Activated naive CD8-positive, alpha-beta T cell treated with anti-CD3 and anti-CD28 coated beads, Interleukin-2, amount 50 U/mL, for 16 hours (primary cell): ENCODE measurements at places on chromosomes 16 and 17.

- no peak for DNase-seq
Measured at GRCh38 chr17:82113941-82114340, 15.9 kb upstream of the FASN start.

- no peak for DNase-seq
Measured at GRCh38 chr17:29059281-29059680, 16.3 kb downstream of the PIPOX start.

DNA sequence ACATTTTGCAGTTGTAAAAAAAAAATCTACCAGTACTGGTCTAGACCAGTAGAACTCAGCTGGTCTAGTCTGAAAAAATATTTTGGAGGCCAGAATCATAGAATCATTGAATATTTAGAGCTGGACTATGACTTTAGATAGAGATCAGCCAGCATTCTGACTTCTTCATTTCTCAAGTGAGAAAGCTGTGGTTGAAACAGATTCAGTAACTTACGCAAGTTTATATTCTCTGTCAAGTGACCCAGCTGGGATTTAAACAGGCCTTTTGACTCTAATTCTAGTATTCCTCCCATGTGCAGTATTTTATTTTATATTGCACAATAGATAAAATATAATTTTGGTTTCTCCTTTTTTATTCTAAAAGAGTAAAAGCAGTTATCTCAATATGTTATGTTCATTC lies 4.9 kb downstream of the TNRC6A start:
- no peak for DNase-seq

DNA sequence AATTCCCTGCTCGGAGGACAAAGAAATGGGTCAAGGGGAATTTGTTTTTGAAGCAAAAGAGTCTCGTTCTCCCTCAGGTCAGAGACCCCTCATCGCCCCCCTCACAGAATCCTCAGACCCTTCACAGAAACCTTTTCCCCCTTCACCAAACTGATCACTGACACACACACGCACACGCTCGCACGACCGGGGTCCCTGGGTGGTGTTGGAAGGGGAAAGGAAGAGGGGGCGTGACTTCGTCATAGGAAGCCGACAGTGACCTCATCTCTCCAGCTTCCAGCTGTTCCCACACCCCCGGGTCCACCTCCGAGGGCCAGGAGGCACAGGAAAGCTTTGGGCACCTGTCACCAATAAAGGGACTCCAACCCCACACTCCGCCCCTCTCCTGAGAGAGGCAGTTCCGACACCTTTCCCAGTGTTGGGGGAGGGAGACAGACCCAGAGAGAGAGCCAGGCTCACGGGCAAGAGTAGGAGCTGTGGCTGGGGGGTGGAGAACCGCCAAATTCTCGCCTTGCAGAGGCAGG lies 1.2 kb downstream of the ASGR1 start:
- no peak for DNase-seq

GRCh38 chr16:61366006-61366405 lies 670.2 kb downstream of the CDH8 start:
- DNase-seq = no peak

DNA sequence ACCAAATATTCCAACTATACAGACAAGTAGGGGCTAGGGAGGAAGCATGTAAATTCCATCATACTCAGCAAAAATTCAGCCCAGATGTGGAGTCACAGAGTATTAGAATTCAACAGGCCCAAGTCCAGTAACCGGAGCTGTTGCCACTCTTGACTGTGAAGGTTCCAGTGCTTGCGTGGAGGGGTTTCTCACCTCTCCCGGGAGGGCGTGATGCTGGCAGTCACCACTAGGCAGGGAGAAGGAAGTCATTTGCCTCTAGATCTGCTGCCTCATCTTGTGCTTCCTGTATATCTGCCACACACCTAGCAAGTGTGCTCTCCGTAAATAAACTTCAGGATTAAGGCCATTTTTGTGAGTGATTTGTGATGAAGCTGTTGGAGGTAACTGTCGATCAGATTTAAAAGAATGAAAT lies 1.0 kb upstream of the CKLF start:
- peak; percentile 14 for DNase-seq

GRCh38 chr16:65772134-65772732 lies 594.3 kb upstream of the CDH5 start:
- DNase-seq = no peak

DNA sequence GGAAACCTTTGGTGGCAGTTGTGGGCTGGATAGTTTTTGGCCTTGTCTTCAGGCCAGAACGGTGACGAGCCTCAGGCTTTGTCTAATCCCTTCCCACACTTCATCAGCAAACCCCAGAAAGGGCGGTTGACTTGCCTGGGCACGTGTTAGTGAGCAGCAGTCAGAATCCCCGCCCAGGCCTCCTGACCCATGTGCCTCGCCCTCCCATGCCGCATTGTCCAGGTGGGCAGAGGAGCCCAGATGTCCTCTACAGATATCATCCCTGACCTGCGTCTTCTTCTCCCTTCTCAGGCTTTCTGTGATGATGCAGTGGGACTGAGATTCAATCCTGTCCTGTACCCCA lies 82.5 kb downstream of the OR1D5 start:
- DNase-seq = no peak

GRCh38 chr17:33227911-33228310 lies 65.2 kb downstream of the ASIC2 start:
- no peak for DNase-seq

GRCh38 chr17:37094391-37094790 lies 145.6 kb downstream of the AATF start:
- no peak for DNase-seq

- no peak for DNase-seq
Measured at GRCh38 chr16:24497440-24497839, 41.9 kb upstream of the RBBP6 start.

- DNase-seq = no peak
Measured at GRCh38 chr16:48556243-48556912, 53.6 kb downstream of the N4BP1 start.

- DNase-seq = no peak
Measured at GRCh38 chr17:34269969-34270368, at the start of gene CCL7. Gene CCL7 (plus strand): TSS chr17:34270221. CDS start chr17:34270291, 70 bp downstream.

DNA sequence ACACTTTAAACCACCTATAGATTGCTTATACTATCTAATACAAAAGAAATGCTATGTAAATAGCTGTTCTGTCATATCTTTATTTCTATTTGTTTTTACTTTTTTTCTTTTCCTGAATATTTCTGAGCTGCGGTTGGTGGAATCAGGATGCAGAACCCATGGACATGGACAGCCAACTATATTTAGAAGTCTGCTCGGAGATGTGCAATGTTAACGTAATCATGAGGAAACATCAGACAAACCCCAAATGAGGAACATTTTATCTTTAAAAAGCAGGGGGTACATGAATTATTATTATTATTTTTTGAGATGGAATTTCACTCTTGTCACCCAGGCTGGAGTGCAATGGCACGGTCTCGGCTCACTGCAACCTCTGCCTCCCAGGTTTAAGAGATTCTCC lies 31.4 kb upstream of the GHDC start:
- DNase-seq = no peak

DNA sequence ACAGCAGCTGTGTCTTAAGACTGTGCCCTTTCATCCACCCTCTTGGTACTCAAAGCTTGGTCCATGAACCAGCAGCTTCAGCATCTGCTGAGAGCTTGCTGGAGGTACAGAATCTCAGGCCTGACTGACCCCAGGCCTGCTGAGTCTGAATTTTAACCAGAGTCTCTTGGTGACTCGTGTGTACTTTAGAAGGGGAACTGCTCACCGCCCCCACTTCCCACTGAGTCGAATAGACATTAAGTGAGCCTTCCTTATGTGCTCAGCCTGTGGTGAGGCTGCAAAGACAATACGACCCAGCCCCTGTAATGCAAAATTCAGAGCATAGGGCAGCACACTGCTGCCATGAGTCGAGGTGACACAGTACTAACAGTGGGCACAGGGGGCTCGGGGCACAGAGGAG lies 662.8 kb downstream of the WWOX start:
- DNase-seq = no peak

DNA sequence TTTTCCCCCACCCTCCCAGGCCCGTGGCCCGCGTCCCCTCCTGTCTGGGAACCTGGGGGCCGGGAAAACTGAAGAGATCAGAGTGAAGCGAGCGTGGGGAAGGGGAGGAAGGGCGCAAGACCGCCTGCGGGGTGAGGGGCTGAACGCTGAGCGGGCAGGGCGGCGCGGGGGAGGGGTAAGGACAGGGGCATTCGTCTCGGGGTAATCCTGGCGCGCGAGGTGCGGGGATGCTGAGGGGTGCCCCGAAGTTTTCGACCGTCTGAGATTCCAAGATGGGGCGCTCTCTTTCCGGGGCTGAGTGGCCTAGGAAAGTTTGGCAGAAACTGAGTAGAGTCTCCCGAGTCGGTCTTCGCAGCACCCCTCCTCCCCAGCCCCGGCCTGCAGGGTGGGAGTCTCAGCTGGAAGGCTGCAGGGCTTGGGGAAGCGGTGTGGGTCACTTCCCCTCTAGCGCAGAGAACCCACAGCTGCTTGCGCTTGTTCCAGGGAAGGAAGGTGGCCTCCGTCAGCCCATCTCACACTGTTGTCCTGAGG lies 555 bp downstream of the TTYH2 start:
- DNase-seq = no peak

- DNase-seq = no peak
Measured at GRCh38 chr17:2138761-2139160, 83.9 kb downstream of the HIC1 start.

- DNase-seq = no peak
Measured at GRCh38 chr17:77311371-77311981, 170.7 kb downstream of the SEC14L1 start.

DNA sequence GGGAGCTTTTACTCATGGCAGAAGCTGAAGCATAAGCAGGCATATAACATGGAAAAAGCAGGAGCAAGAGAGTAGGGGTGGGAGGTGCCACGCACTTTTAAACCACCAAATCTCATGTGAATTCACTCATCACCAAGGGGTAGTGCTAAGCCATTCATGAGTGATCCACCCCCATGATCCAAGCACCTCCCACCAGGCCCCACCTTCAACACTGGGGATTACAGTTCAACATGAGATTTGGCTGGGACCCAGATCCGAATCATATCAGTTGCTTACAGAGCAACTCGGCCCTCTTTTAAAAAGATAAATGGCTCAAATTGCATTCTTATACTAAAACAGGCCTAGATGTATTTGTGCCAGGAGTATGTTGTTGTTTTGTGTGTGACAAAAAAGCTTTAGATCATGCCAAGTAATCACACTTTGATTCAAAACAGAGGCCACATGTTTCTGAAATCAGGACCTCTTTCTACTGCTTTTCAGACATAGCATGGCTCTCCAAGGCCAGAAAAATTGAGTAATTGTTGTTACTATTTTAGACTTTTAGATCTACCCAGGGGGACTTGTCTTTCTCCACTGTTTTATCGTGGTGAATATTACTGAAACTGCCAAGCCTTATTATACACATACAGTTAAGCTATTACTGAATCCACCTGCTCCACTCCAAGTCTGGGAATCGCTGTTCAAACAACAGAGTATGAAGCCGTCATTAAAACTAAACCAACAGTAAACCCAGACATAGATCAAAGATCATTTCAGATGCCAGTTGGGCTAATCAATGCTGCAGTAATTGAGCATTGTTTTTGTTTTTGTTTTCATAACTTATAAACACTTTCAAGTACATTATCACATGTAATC lies 163.3 kb downstream of the KCNJ2 start:
- DNase-seq = no peak

GRCh38 chr16:77221482-77221881 lies 22.3 kb downstream of the SYCE1L start:
- DNase-seq = no peak

DNA sequence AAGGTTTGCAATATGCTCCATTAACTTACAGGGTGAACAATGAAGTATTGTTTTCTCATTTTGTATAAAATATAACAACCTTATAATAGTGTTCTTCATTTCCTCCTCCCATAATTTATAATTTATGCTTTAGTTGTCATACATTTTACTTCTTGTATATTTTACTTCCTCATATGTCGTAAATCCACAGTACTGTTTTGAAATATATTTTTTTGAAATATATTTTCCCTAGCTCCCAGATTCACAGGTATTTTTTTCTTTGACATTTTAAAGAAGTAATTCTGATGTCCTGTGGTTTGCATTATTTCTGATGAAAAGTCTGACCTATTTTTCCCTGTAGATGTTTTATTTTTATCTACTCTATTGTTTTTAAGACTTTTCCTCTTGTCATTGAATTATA lies 52.7 kb downstream of the VMP1 start:
- DNase-seq = no peak

DNA sequence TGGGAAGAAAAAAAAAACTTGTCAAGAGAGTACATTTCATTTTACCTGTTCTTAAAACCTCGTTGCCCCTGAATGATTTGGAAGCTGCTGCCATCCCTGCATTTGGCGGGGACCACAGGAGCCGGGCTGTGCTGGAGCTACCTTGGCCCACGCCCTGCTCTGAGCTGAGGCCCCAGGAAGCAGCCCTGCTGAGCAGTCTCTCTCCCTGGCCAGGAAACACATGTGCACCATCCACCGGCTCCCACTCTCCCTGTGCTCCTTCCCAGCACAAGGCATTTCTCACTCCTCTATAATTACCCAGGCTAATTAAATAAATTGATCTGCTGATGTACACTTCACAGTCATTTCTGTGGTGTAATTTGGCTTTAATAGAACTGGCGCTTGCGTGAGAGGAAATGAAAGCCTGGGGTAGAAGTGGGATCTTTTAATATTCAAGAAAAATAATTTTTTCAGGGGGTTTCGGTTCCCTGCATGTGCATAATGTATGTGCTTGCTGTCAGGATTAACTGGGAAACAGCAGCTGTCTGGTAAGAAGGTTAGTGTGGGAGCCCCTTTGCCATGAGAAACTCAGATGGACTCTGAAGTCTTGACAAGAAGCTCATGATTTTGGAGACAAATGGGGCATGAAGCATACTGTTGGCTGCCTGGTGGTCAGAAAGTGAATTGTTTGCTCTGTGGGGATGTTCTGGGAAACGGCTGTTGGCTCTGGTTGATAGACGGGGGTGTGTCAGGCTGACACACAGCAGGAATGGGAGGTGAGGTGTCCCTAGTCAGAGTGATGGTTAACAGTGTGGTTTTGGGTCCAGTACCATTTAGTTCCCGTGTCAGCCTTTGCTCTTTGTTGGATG lies 252.3 kb upstream of the EEF2KMT start:
- DNase-seq = no peak

GRCh38 chr17:57707892-57708291 lies 37.2 kb downstream of the CCDC182 start:
- DNase-seq = no peak

DNA sequence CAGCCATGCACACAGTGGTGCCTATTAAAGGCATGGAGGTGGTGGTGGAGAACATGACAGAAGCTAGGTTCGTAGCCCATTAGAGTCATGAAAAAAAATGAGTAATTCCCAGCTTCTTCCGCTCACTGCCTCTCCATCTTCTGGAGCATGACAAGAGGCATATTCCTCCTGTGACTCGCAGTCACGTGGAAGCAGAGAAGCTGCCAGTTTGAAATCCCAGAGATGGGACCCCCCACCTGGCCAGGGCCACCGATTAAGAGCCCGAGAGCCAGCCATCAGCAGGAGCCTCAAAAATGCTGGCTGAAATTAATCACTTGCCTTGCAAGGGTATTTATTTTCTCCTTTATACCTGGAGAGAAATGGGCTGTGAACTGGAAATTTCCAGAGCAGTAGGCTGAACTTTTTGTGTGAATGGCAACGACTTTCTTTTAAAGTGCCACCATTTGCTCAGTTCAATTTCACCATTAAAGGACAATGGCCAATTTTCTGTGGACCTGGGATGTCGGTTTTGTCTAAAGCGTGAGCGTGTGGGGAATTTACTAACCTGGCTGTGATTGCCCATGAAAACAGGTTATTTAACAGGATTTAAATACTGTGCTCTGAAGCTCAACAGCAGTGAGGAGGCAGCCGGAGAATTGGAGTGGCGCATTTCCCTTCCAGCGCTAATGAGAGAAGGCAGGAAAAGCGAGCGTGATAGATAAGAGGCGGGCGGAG lies 189.7 kb upstream of the SDK2 start:
- DNase-seq = no peak
